ENCODE measurements at places on chromosomes 2 and 18.

DNA sequence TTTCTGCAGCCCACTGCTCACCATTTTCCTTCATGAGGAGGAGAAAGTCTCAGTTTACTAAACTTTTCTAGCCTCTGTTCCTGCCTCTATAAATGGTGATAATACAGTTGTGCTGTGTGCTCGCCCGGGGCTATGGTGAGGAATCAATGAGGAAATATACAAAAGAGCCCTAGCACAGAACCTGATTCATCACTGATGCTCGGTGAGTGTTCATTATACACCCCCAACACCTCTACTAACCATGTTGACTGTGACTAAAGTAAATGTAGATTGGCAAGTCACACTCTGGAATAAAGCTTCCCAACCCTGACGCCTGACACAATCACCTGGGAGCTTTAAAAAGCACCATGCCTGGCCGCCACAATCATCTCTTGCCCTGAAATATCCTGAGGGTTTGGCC, 118.8 kb upstream of the CYP1B1 start:
- DNase-seq = no peak

DNA sequence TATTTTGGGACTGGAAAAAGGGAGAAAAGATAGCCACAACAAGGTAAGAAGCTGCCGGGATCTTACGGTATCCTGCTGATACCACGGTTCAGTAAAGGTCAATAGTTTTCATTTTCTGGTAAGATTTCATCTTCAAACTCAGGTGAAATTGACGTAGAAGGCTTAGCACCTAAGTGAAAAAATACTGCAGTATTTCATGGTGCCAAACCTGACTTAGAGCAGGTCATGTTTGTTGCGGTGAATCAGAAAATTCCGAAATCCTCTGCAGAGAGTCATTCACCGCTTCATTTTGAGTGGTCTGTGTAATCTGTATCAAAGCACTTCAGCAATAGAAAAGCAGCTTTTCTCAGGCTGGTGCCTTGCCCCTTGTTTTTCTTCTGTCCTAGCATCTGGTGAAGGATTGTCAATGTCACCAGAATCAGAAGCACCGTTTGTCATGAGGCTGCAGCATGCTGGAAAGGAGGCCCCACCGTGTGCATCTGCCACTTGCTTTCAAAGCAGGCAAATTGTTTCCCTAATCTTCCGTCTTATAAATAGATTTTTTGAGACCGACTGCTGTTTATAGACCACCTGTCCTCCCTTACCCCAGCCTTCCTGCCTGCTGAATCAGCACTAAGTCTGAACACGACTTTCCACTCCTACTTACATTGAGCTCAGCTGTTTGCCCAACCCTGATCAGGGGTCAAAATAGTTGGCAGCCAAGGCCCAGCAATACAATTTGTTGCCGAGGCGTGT, 156.3 kb downstream of the EML6 start:
- no peak for DNase-seq

- DNase-seq = no peak
These were observed 378.8 kb downstream of the PTPRM start for GRCh38 chr18:7945882-7946281.

DNA sequence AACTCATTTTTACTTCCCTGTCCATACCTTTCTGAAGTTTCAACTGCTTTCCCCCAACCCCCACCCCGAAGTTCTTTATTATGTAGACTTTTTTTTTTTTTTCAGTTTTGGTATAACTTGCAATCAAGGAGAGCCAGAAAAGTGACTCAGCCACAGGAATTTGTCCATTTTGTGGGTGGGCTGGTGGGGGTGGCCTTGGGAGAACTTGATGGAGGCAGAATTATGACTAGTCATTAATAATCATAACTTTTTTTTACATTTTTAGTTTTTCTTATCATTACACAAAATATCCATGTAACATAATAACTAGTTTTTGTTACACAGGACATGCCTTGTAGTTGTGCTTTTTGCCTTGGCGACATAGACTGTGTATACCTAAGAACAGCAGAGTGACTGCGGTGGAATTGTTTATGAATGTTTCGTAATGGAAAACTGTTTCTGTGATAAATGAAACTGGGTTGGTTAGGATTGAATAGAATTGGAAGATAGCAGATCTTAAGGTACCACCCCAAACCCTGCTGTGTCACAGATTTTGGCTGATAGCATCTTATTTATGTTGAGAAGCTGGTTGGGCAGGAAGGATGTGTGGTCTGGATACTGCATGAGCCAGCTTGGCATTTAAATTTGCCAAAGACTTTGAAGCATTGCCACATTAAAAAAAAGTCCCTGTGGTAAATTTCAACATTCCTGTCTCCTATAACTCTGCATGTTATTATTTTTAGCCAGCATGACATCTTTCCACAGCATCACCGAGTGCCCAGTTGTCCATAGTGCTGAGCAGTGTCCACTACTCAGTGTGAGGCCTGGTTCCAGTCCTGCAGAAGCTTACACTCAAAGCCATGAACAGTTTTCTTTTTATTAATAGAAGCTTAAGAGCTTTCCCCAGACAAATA, 30.7 kb downstream of the LYPD6B start:
- DNase-seq = no peak

- no peak for DNase-seq
These were observed 254.2 kb downstream of the EN1 start for GRCh38 chr2:118593257-118593656.

DNA sequence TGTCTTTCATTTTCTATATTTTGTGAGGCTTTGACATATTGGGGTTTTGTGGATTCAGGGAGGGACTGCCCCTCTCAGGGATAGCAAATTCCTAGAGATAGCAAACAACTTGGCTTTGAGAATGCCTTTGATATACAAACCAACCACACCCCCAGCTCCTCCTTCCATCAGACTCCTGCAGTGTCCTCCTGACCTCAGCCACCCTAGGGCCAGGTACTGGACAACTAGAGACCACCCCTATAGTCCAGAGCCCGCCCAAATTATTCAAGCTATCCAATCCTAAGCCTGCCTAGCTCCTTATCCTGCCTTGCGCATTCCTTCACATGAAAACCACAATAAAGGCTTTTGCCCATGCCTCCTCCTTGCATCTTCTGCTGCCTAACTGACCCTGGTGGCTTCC, 22.9 kb upstream of the STAM2 start:
- no peak for DNase-seq

DNA sequence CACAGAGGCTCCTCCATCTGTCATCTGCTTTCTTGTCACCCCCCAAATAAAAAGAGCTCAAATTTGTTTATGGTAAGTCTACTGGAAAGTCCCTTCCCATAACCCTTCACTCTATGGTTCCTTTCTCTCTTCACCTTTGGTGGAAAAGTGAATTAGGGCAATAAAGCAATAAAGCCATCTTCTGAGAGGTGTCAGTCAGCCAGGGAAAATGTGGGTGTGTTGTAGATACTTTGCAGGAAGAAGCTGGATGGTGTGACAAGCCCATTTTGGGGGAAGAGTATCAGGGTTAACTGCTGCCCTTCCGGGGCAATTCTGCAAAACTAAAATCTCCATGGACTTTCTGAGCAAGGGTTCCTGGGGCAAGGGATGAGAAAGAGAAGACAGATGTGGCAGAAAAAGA, 197.9 kb downstream of the SH3BP4 start:
- no peak for DNase-seq

- no peak for DNase-seq
These were observed 125.7 kb downstream of the HDAC4 start for GRCh38 chr2:239275044-239275685.

DNA sequence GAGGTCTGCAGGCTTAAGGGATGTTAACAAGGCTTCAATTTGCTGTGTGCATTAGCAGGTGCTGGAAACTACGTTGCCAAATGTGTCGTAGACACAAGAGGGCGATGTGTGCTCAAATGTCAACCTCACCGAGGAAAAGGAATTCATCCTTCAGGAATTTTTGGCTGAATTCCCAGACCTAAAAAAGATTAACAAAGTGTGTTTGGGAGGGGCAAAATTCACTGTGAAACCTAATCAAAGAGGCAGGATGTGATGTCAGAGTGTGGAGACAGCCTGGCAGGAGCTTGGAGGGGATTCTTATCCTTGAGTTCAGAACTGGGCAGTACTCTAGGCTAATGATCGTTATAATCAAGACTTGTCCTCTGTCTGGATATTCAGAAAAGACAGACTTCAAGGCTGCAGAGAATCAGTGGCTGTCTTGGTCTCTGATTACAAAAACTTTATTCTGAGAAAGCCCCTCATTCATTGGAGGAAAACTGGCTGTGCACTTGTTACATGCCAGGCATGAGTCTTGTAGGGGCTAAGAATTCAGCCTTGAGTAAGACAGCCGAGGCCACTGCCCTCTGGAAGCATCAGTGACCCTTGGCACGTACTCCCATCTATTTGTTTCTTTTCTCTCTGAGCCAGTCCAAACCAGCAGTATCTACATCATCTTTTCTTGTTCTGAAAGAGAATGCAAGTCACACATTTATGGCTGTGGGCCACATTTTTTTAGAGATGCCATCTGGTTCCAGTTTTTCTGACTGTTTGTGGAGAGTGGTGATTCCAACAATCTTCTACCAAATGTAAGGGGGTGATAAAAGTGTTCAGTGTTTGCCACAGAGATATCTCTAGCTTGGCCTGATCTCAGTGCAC, 18.7 kb upstream of the SCYGR1 start:
- no peak for DNase-seq

GRCh38 chr2:18411626-18412025, 148.8 kb downstream of the RDH14 start:
- no peak for DNase-seq

DNA sequence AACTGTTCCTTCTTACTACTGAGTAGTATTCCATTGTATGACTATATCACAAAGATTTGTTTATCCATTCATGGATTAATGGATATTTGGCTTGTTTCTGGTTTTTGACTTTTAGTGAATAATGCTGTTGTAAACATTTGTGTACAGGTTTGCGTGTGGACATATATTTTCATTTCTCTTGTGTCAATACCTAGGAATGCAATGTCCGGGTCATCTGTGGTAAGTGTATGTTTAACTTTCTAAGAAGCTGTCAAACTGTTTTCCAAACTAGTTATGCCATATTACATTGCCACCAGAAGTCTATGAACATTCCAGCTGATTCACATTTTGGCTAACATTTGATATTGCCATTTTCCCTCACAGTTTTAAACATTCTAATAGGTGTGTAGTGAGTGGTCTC, 29.1 kb upstream of the SLC16A14 start:
- DNase-seq = no peak

DNA sequence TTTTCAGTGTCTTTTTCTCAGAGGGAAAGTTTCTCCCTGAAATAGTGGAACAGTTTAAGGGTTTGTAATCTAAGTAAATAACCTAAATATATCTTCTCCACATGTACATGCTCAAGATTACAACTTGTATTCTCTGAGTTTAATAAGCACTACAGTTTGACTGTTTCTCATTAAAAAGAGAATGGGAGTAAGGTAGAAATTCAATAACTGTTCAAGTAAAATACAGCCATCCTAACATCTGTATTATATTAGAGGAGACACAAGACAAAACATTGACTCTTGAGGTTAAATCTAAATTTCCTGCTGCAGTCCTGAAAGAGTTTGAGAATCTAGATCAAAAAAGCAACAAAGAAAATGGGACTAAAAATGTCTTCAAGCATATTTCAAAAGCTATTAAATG, 73.0 kb upstream of the ZNF397 start:
- DNase-seq = no peak

GRCh38 chr2:118003396-118003824, 10.5 kb downstream of the CCDC93 start:
- DNase-seq = peak; percentile 25

DNA sequence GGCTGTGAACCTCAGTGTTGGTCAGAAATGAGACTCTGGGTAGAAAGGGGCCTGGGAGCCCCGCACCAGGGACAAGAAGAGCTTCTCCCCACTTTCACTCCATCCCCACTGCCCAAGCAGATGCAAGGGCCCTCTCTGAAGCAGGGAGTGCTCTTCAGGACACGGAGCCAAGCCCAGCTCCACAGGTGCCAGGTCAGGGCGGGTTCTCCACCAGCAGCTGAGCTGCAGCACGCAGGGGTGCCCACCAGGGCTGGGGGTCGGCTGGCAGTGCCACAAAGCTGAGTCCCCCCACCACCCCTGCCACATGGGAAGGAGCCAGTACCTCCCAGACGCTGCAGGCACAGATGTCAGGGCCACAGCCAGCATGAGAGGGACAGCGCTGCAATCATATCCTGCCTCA, 106.2 kb downstream of the INHBB start:
- DNase-seq = no peak

DNA sequence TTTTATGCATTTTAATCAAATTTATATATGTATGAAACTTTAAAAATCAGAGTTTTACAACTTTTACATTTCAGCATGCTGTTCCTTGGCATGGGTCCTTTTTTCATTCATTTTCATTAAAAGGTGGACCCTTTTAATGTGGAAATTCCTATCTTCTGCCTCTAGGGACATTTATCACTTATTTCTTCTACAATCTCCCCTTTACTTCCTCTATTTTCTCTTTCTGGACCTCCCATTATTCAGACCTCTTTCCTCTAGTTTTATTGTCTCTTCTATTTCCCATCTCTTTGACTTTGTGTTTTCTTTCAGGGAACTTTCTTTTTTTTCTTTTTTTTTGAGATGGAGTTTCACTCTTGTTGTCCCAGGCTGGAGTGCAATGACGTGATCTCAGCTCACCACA, 5.7 kb downstream of the PROC start:
- DNase-seq = no peak

GRCh38 chr18:62186499-62186773, 420 bp downstream of the PIGN start:
- DNase-seq = no peak

GRCh38 chr2:119008108-119008507, 66.1 kb downstream of the MARCO start:
- no peak for DNase-seq

DNA sequence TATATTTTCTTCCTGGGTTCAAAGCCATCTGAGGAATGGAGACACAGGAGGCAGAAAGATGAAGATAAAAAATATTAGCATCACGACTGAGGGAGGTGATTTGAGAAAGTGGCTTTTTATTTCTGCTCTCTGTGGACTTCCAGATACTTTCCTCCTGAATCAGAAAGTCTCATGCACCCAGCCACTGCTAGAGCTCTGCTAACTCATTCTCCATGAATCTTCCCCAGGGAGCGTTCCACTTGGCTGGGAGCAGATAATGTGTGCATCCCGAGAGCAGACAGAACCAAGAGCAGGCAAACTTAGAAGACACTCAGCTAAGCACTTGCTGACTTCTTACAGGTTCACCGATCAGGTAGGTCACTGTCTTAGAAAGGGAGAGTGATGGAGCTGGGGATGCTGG, 264.1 kb upstream of the THUMPD2 start:
- no peak for DNase-seq

DNA sequence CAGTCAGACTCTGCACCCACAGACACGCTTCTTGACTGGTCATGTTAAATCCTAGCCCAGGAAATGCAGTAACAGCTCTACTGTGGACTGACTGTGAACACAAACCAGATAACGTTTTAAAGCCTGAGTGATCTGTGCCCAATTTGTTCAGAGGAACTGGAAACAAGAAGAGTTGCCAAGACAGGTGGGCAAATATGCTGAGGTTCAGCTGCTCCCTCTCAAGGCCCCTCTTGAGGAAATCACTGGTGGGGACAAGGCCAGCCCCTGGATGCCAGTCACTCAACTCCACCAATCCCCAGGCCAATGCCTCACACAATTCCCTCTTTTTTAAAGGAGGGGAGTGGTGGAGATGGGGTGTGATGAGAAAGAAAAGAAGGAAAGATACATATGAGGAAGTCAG, 261.2 kb downstream of the ALK start:
- no peak for DNase-seq

GRCh38 chr18:58714821-58715220, 43.6 kb downstream of the MALT1 start:
- DNase-seq = no peak
